ENCODE measurements at places on chromosomes 2 and 18.

GRCh38 chr2:227052879-227053278, 111.1 kb downstream of the COL4A4 start:
- DNase-seq, result no peak

GRCh38 chr2:159084384-159085370, 116.2 kb downstream of the TANC1 start:
- DNase-seq, result no peak

- DNase-seq, result peak; percentile 91
These were observed at the start of gene MTCL1 for GRCh38 chr18:8705238-8705960. TSS of gene MTCL1 (plus strand) at chr18:8705556. CDS start at chr18:8705661, 105 bp downstream.

DNA sequence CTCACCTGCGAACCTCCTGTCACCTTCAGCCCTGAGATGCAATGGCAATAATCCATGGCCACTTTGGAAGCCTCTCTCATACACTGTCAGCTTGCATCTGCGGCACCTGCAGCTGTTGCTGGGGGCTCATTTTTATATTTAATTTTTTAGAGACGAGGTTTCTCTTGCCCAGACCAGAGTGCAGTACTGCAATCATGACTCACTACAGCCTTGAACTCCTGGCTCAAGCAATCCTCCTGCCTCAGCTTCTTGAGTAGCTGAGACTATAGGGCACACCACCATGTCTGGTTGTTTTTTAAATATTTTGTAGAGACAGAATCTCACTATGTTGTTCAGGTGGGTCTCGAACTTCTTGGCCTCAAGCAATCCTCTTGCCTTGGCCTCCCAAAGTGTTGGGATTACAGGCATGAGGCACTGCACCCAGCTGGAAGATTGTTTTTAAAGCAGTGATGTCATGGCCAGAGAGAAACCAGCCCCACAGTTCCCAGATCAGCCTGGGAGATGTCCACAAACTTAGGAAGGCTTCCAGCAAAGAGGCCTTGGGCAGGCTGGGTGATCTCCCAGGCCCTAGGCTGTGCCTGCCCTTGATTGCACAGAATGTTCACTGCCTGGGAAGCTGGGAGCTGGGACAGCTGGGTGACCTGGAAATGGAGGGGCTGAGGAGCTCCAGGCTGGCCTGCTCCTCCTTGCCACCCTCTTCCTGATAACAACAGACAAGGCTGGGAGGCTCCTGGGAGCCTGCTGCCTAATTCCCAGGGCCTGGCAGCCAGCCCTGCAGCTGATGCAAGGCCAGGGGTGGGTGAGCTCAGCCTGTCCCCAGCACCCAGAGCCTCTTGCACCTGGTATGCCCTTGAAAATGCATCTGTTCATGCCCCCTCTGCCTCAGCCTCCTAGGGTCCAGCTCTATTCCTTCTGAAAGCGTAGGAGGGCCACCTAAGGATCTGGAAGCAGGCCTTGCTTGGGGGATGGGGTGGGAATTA, 27.1 kb downstream of the SH2D6 start:
- DNase-seq, result peak; percentile 90

DNA sequence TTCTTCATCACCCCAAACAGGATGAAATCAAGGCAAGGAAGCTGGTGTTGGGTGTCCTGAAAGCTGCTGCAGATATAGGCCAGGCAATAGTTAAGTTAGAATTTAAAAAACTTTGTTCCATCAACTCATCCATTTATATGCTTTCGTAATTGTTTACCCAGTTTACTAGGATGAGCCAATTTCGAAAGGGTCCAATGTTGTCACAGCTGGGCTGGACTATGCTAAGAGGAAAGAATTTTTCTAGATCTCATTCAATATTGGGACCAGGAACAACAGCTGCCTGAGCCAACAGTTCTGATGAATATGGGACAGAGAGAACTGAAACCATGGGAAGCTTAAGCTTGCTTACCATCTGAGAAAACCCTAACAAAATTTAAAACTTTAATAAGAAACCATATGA, 21.6 kb upstream of the SP3 start:
- no peak for DNase-seq
